ENCODE measurements at places on chromosomes 3 and 15. TPM values are rescaled to one million over a fixed set of nuclear protein-coding genes. Genes with fewer than 3 reads are reported as not detected.

- DNase-seq: no peak
- no peak overlapping the region for H3K4me3 ChIP-seq
- no peak overlapping the region for H3K27ac ChIP-seq
- H3K4me1 ChIP-seq: no peaks in the 10 kb centered on the region
Observed at GRCh38 chr3:113404637-113405036, 36.7 kb downstream of the CFAP44 start.

GRCh38 chr3:153042088-153042487 is 119.9 kb upstream of the RAP2B start:
- no peaks in the 10 kb centered on the region for H3K4me1 ChIP-seq
- no peaks in the 10 kb centered on the region for H3K36me3 ChIP-seq
- H3K27me3 ChIP-seq: no peaks in the 10 kb centered on the region

ROBO2 gene
- total RNA-seq: 1.3 TPM

- DNase-seq: no peak
- no peaks in the 10 kb centered on the region for H3K4me1 ChIP-seq
- no peak overlapping the region for H3K4me3 ChIP-seq
- H3K36me3 ChIP-seq: no peaks in the 10 kb centered on the region
- H3K27me3 ChIP-seq: no peaks in the 10 kb centered on the region
Observed at GRCh38 chr3:185058796-185059195, 94.1 kb downstream of the C3orf70 start.

GRCh38 chr3:31010491-31010890 is 116.0 kb upstream of the GADL1 start:
- no peak overlapping the region for H3K4me3 ChIP-seq
- no peaks in the 10 kb centered on the region for H3K27me3 ChIP-seq
- no peak for DNase-seq
- no peaks in the 10 kb centered on the region for H3K4me1 ChIP-seq

DNA sequence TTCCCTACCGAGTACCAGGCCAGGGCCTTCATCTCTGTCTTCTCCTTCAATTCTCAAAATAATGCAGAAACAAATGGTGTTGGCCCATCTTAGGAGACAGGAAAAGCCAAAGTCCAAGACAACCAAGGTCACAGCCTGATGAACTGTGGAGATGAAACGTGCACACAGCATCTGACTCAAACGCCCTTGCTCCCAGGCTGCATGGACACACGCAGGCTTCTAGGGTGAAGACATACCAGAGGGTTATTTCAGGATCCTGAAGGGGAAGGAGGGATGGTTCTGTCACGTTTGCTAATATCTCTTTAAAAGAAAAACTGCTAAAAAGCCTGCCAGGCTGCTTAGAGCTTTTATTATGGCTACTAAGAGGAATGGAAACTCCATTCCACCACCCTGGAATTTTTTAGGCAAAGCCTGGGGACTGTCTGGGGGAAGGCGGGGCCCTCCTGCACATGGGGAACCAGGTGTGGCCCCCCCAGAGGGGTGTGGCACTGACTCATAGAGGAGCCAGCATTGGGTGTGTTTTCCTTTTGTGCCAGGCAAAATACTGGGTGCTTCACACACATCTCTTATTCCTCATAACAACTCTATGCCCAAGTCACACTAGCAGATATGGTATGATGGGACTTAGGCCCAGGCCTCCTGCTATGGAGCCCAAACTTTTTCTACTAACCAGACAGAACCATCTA is 62.9 kb downstream of the UMPS start:
- H3K4me1 ChIP-seq: peaks cover 9% of the 10 kb centered on the region
- peaks cover 13% of the 10 kb centered on the region for H3K36me3 ChIP-seq
- H3K27me3 ChIP-seq: no peaks in the 10 kb centered on the region
- no peak overlapping the region for H3K27ac ChIP-seq
- DNase-seq: no peak
- no peak overlapping the region for H3K4me3 ChIP-seq

LMAN1L gene
- total RNA-seq: not detected

GRCh38 chr15:47376190-47376589 is 341.1 kb upstream of the SEMA6D start:
- H3K4me3 ChIP-seq: no peak overlapping the region
- no peaks in the 10 kb centered on the region for H3K27me3 ChIP-seq
- no peaks in the 10 kb centered on the region for H3K36me3 ChIP-seq
- DNase-seq: no peak

ARHGAP11A gene
- 4.6 TPM for total RNA-seq

DNA sequence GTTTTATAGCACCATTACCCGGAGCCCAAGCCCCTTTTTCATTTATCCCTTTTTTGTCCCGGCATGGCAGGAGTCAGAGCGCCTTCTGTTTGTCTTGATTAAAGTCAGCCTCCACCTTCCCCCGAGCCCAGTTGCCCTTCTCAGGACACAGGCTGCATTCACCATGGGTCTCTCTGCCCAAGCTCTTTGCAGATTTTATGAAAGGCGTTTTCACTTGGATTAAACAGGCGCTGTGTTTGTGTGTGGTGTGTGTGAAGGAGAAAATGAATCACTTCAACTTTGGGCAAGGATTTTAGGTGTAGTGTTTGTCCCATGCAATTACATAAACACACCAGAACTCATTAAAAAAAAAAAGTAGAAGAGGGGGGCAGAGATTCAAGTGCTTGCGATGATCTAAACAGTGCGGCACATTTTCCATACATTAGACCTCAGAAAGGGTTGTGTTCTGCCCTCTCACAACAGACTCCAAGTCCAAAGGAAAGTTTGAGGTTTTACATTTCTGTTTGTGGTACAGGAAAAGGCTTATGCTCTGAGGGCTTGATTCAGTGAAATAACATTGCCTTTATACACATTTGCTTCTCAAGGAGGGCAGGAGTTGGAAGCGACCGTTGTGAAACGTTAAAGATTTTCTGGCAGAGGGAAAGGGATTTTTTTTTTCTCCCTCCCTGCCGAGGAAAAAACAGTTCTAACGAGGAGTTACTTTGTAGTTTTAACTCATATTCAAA is 14.5 kb upstream of the IL16 start:
- no peaks in the 10 kb centered on the region for H3K4me1 ChIP-seq
- H3K4me3 ChIP-seq: no peak overlapping the region

GRCh38 chr3:58683466-58683865 is 16.9 kb upstream of the FAM3D start:
- H3K27ac ChIP-seq: no peak overlapping the region
- no peaks in the 10 kb centered on the region for H3K36me3 ChIP-seq
- no peaks in the 10 kb centered on the region for H3K27me3 ChIP-seq
- H3K4me1 ChIP-seq: no peaks in the 10 kb centered on the region
- no peak for DNase-seq
- no peak overlapping the region for H3K4me3 ChIP-seq

GCSAM gene
- total RNA-seq: 0.88 TPM

IL5RA gene
- 1.1 TPM for total RNA-seq

DNA sequence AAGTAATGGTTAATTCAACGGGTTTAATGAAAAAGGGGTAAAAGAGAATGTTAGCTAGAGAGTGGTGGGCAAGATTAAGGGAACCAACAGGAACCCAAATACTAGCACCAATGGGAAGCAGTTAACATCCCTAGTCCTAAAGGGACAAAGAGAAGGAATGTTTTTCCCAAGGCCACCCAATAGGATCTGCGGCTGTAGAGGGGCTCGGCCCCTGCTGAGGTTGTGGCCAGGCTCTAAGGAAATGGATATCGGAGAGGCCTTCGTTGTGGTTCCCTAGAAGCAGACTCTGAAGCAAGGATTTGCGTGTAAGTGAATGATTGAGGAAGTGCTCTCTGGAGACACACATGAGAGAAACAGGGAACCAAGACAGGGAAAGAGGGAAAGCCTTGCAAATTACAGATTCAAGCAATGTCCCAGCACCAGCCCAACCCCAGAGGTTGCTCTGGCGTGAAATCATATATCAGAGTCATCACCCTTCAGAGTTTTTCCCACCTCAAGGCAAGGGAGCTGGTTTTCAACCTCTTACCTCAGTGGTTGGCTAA is 83.6 kb upstream of the TNIK start:
- H3K4me1 ChIP-seq: no peaks in the 10 kb centered on the region
- DNase-seq: no peak
- H3K36me3 ChIP-seq: no peaks in the 10 kb centered on the region
- H3K27ac ChIP-seq: no peak overlapping the region
- H3K27me3 ChIP-seq: no peaks in the 10 kb centered on the region
- no peak overlapping the region for H3K4me3 ChIP-seq

DNA sequence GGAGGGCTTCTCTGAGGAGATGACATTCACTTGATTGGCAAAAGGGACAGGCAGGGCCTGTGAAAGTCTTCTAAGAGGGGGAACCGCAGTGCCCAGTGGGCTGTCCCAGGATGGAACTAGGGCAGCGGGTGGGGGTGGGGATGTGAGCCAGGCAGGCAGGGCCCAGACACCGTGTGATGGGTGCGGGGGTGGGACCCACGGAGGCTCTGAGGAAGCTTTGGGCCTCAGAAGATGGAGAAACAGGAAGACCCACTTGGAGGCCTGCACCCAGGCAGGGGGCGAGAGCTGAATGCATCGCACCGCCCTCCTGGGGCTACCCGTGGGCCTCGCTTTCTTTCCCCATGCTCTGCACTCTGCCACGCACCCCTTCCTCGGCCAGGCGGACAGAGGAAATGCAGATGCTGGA is 32.9 kb upstream of the ACAD9 start:
- no peaks in the 10 kb centered on the region for H3K4me1 ChIP-seq
- peak; percentile 61 for DNase-seq
- no peaks in the 10 kb centered on the region for H3K36me3 ChIP-seq

DNA sequence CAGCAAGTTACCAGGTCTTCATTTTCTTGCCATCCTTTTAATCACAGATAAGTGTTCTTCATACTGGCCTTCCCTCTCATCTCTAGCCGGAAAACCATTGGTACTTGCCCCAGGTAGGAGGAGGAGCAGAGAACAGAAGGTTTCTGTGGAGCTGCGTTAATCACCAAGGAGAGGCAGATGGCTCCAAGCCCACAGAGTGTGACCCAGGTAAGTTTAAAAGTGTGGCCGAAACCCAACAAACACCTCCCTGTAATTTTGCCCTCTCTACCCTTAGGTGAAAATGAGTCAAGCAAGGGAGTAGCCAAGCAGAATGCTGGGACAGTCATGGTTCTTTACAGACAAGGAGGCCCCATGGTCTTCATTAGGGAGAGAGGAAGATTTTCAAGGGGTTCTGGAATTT is 37.3 kb downstream of the NFKBIZ start:
- H3K27ac ChIP-seq: no peak overlapping the region
- no peaks in the 10 kb centered on the region for H3K4me1 ChIP-seq
- no peak overlapping the region for H3K4me3 ChIP-seq
- no peaks in the 10 kb centered on the region for H3K27me3 ChIP-seq

ULK4 gene
- 20.5 TPM for total RNA-seq

Data from kidney (tissue), 22 donors.